GM12891 (cell line): ENCODE measurements at places on chromosomes 6 and 20.

GRCh38 chr20:53399592-53400335 is 193.9 kb downstream of the ZNF217 start:
- DNase-seq: no peak

GRCh38 chr6:34538581-34538980 is 17.5 kb downstream of the SPDEF start:
- no peak for DNase-seq

DNA sequence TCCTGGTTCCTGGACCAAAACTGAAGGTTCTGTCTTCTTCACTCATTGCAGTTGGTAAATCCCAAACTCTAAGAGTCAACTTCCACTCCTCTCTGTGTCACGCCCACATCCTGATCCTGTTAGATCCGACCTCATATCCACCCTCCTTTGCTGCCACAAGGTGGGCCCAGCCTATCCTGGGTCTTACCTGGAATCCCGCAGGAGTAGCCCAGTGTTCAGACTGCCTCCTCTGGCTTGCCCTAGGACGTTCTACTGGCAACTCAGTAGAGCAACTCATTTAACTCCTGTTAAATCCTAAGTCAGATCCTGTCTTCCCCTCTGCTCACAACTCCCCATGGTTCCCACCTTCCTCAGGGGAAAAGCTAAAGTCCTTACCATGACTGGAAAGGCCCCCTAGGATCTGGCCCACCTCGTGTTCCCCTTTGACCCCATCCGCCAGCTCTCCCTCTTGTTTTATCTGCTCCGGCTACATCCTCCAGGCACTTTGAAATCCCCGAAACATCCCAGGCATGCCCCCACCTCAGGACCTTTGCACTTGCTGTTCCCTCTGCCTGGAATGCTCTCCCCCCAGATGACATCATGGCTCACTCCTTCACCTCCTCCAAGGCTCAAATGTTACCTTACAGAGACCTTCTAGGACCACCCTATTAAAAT is 43.9 kb downstream of the TFEB start:
- no peak for DNase-seq

- no peak for DNase-seq
Observed at GRCh38 chr20:61303675-61304074, 51.6 kb downstream of the CDH4 start.

DNA sequence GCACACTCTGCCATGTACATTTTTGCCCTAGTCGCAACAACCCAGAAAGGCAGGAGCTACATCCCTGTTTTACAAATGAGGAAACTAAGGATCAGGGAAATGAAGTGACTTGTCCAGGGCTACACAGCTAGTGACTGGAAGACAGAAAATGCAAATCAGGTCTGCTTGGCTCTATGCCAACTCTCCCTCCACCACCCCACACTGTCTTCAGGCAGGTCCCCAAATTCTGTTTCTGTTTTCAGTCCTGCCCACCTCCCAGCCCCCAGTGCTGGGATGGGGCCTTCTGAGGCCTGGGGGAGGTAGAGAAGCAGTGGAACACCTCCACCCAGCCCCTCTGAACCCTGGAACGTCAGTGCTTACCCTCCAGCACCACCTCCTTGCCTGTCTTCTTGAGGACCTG is 5.1 kb downstream of the SNTA1 start:
- no peak for DNase-seq

DNA sequence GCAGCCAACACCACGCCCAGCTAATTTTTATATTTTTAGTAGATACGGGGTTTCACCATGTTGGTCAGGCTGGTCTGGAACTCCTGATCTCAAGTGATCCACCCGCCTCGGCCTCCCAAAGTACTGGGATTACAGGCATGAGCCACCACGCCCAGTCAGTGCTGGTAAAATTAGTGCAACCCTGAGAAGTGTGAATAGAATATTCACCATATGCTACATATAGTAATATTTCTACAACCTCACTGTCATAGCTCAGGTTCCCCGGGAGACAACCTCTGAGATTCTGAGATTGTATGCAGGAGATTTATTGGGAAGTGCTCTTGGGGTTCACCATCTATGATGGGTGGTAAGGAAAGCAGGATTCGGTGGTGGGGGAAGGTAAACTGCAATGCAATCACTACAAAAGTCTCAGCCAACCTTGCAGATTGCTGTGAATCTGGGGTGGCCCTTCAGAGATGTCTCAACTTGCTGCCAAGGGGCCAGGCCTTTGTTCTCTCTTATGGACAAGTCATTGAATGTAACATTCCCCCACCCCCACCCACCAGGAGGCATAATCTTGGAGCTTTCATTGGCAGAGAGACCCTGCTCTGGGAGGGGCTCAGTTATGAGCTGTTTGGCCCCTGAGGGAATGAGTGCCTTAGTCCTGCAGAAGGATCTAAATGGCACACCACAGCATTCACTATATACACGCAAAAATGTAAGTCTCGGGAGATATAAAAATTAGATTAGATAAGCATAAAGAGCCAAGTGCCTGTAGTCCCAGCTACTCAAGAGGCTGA is 34.0 kb upstream of the SEC63 start:
- DNase-seq: no peak
